ENCODE measurements at places on chromosomes 13 and 19.

DNA sequence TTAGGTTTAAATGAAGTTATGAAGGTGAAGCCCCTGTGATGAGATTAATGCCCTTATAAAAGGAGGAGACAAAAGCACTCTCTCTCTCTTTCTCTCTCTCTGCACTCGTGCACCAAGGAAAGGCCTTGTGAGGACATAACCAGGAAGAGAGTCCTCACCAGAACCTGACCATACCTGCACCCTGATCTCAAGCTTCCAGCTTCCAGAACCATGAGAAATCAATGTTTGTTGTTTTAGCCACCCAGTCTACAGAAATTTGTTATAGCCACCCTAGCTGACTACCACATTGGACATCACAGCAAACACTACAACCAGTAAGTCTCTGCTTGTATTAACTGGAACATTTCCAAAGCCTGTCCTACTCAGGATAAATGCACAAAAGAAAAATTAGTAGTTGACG lies 34.7 kb upstream of the WDFY2 start:
- no peak for DNase-seq

- no peak for DNase-seq
Observed at GRCh38 chr13:98405107-98405571, 171.8 kb downstream of the STK24 start.

DNA sequence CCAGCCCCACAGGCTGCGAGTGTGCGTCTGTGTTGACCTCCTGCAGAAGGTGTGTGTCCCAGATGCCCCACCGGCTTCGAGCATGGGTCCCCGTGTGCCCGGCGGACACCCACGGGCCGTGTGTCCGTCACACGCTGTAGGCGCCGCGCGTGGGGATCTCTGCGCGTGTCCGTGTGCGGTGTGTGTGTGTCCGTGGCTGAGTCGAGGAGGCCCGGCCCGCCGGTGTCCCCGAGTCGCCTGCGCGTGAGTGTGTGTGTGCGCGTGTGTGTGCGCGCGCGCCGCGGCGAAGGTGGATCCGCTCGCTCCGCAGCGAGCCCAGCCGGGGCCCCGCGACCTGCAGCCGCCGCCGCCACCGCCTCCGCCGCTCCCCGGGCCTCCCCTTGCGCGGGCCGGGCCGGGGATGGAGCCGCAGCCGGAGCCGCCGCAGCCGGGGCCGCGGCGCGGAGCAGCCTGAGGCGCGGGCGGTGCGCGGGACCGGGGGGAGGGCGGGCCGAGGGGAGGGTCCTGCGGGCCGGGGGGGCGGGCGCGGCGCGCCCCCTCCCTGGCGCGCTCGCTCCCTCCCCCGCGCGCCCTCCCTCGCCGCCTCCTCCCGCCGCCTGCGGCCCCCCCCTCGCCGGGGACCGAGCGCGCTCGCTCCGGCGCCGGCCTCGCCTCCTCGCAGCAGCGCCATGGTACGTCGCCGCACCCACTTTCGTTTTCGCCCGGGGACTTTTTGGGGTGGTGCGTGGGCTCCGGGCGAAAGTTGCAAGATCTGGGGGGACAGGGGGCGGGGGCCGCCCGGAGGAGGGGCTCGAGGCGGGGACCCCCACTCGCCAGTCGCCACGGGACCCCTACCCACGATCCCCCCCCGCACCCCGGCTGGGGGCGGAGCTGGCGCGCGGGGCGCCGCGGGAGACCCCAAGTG lies 7.1 kb upstream of the NFIC start:
- DNase-seq: peak; percentile 60

DNA sequence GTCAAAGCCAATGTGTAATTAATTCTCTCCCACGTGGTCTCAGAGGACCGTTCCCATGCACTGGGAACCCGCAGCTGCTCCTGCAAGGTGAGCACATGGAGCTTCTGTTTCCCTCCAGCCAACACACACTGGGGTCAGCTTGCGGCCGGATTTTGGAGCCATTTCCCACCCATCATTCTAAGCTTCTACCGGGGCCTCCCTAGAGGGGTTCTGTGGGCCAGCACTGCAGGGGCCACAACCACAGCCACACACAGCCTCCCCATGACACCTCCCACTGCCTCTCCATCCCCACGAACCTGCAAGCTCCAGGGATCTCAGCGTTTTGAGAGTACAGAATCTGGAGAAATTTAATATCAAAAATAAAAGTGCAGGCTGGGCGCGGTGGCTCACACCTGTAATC lies 120.7 kb upstream of the SOX1 start:
- DNase-seq: no peak

- no peak for DNase-seq
Observed at GRCh38 chr13:99196466-99197116, 4.1 kb upstream of the UBAC2 start.

DNA sequence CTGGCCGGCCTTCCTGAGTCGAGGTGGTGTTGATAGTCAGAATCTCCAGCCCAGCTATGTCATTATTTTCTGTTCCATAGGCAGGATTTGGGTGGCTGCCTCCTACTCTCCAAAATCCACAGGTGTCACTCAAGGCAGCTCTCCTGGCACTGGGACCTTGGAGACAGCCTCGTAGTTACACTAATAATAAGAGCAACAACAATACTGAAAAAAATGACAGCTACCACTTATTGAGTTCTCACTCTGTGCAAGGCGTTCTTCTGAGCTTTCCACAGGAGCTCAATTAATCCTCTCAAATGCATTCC lies 12.2 kb upstream of the KLK12 start:
- no peak for DNase-seq

- DNase-seq: no peak
Observed at GRCh38 chr13:67308004-67308772, 78.1 kb upstream of the PCDH9 start.

DNA sequence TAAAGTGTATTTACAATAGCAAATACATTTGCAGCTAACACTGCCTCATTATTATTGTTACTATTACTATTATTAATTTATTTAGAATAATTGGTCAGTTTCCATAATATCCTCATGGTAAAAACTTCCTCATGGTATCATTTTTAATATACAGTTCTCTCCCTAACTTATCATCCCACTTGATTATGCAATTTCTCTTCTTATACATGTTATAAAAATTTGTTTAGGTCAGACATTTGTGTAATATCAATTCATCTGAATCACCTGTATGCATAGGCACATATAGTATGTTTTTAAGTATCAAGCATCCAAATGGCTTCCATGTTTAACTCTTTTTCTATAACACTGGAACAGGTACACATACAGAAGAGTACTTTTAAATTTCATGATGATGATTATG lies 210.8 kb upstream of the STARD13 start:
- no peak for DNase-seq

DNA sequence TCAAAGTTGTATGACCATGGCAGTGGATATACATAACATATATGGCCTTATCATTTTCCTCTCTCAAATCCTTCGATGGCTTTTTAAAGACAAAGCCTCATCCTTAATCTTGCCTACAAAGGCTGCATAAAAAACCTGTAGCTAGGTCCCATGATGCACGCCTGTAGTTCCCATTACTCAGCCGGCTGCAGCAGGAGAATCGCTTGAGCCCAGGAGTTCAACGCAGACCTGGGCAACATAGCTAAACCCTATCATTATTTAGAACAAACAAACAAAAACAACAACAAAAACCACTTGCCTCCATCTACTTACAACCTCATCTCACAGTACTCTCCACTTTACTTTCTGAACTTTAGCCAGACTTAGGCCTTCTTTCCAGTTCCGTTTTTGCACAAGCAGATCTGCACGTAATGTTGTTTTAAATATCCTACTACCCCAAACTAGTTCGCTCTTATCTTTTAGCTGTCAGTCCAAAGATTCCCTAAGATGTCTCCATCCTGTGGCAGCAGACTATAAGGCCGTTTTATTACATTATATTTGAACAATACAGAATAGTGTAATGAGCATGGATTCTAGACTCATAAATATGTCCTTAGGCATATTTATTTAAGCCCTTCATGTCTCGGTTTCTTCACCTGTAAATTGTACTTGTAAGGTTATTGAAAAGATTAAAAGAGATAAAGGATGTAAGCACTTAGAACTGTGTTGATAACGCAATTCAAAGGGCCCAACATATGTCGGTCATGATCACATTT lies 969 bp upstream of the POMP start:
- DNase-seq: no peak

GRCh38 chr13:54484166-54484565 lies 1455.6 kb downstream of the OLFM4 start:
- no peak for DNase-seq

DNA sequence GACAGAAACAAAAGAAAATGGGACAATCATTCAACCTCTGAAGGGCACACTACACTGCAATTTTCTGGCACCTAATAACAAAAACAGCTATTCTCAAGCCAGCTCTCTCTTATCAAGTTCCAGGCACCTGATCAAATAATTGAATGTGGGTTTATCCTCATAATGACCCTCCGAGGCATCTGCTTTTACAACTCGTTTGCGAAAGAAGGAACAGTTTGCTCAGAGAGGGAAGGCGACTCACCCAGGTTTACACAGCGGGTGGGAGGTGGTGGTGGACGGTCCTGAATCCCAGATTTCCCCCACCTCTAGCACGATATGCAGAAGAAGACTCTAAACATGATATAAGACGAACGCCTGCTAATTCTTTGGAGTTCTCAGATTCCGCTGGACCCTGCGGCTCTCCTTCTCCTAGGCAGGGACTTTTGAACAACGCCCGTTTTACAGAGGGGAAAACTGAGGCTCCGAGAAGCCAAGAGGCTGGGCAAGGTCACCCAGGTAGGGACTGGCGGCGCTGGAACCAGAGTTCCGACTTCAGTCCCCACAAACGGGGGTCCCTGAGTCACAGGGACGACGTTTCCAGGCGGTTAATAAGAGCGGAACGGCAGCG lies 641 bp downstream of the SGTA start:
- no peak for DNase-seq

DNA sequence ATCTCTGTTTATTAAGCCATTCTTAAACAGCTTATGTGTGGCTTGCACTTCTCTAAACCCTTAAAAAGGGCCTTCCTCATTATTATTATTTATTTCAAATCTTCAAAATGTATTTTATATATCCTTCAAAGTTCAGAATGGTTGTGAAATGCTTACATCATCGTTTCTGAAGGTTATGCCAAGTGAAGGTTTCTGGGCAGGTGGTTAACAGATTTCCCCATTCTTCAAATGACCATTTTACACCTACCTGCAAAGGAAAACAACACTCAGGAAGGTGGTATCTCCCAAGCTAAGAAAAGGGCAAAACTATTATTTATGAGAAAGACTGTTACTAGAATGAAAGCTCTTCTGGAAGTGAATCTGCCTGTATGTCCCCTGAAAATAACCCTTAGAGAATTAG lies 191.6 kb downstream of the SHISA2 start:
- DNase-seq: no peak

GRCh38 chr19:1818549-1819195 lies 6.6 kb upstream of the ATP8B3 start:
- no peak for DNase-seq

- DNase-seq: no peak
Observed at GRCh38 chr19:47509973-47510372, 4.9 kb downstream of the NAPA start.

GRCh38 chr13:24033527-24034302 lies 126.8 kb upstream of the SPATA13 start:
- no peak for DNase-seq

GRCh38 chr19:7224209-7224686 lies 70.0 kb downstream of the INSR start:
- no peak for DNase-seq

GRCh38 chr13:78780708-78781107 lies 121.8 kb upstream of the OBI1 start:
- DNase-seq: no peak

- no peak for DNase-seq
Observed at GRCh38 chr13:86082121-86082520, 282.9 kb upstream of the SLITRK6 start.

GRCh38 chr13:47708386-47708785 lies 292.7 kb downstream of the SUCLA2 start:
- DNase-seq: no peak

DNA sequence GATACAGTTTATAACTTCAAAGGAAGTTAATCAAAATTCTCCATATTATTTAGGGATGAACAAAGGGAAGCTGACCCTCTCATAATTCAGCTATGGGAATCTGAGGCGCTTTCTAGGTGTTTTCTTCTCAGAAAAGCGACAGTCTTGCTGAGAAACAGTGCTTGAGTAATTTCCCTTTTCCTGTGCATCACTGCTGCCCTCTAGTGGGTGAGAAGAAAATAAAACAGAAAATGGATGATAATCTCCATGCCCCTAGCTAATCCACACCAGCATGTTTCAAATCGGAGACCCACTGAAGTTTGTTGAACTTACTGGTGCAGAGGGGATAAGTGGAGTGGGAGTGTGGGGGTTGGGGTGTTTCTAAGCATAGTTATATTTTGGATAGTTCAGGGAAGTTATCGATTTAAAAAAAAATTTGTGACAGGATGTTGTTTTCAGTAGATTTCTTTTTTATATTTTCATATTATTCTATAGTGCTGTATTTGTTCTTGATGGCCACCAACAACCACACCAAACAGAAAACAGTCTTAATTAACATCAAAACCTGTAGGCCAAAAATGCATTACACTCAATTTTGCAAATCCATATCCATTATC lies 21.4 kb downstream of the LCP1 start:
- DNase-seq: no peak

DNA sequence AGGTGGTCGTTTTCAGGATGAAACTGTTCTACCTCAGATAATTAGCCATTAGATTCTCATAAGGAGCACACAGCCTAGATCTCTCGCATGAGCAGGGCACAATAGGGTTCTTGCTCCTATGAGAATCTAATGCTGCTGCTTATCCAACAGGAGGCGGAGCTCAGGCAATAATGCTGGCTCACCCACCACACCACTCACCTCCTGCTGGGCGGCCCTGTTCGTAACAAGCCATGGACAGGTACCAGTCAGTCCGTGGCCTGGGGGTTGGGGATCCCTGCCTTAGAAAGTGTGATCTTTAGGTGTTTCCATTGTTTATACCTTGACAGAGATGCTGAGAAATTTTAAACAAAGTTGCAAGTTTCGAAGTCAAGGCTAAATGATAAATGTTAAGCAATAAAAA lies 344.6 kb upstream of the HTR2A start:
- DNase-seq: no peak

DNA sequence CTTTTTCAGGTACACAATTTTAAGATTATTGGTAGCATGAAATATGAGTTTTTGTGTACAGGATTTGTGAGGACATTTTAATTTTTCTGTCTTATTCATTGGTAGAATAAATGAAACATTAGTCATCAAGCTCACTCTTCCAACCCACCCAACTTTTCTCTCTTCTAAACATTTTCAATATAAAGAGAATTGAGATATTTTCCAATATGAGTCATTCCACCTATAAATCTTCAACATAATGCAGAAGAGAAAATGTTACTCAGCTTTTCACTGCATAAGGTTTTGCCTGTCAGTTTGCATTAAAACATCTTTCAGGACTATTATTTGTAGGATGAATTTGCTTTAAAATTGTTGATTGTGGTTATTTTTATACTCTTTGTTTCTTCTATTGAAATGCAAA lies 330.7 kb downstream of the PCDH20 start:
- no peak for DNase-seq

All from stimulated activated CD4-positive, alpha-beta T cell treated with anti-CD3 and anti-CD28 coated beads, TNF-alpha, amount 100 ng/mL, for 1 hour (primary cell).